ENCODE measurements at places on chromosomes 1 and 21. TPM values are rescaled to one million over a fixed set of nuclear protein-coding genes. Genes with fewer than 3 reads are reported as not detected.

DNA sequence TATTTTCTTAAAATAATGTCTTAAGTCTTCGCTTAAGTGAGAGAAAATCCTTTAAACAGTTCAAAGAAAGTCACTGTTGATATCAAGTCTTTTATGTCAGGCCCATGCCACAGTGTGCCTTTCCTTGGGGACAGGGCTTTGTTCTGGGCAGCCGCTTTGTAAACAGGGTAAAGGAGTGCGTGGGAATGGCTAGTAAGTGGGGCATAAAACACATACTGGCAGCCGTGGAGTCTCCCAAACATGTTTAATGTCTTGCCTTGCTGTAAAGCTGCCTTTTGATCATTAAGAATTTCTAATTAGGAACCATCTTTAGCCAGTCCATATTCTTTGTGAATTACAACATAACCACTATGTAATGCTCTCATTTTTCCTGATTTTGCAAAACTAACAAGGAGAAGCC is 99.7 kb downstream of the PHTF1 start:
- no peak for DNase-seq

GRCh38 chr1:182198006-182198605 is 136.6 kb upstream of the ZNF648 start:
- no peak for DNase-seq

- no peak for DNase-seq
Measured at GRCh38 chr1:89557445-89557825, 32.8 kb downstream of the LRRC8B start.

FBXO28 gene
- total RNA-seq: 32.5 TPM

- no peak for DNase-seq
Measured at GRCh38 chr21:46448108-46448507, 10.6 kb upstream of the DIP2A start.

MTARC1 gene
- total RNA-seq: 0.59 TPM

MPZ gene
- total RNA-seq: 0.89 TPM

DNA sequence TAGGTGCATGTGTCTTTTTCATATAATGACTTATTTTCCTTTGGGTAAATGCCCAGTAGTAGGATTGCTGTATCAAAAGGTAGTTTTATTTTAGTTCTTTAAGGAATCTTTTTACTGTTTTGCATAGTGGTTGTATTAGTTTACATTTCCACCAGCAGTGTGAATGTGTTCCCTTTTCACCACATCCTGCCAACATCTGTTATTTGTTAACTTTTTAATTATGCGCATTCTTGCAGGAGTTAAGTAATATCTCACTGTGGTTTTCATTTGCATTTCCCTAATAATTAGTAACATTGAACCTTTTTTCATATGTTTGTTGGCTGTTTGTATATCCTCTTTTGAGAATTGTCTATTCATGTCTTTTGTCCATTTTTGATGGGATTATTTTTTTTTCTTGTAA is 1761.9 kb downstream of the PLA2G4A start:
- DNase-seq: peak; percentile 4

- DNase-seq: peak; percentile 89
Measured at GRCh38 chr1:12615865-12616708, 1.9 kb downstream of the DHRS3 start.

GRCh38 chr1:66323958-66324625 is 209.9 kb upstream of the SGIP1 start:
- DNase-seq: peak; percentile 53

DNA sequence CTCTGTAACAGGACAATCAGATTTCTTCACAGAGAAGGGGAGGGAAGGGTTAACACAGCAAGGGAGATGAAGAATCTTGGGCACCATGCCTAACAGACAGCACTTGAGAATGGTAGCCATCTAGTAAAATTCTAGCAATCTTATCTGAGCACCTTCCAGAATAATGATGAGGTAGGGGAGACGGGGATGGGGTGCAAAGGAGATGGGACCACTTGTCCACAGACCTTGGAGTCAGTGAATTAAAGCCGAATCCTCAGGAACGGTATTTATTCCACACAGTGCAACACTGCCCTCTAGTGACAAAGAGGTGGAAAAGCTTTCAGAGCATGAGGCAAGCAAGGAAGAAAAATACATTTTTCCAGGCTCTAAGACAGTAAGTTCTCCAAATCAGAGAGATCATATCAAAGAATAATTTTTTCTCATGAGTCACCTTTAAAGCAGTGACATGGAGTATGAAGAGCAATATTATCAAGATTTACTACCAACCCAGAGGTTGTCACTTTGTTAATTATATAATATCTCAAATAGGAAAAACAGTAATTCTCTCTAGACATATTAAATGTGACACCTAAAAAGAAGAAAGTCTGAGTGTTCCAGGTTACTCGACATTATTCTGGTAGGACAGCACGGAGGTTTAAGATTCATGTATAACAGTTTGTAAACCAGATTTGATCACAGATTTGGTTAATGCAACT is 43.3 kb upstream of the LPAR3 start:
- DNase-seq: peak; percentile 74

NHLH2 gene
- not detected for total RNA-seq

EPHB2 gene
- 26.7 TPM for total RNA-seq

GRCh38 chr1:162040001-162040400 is 16.3 kb upstream of the OLFML2B start:
- DNase-seq: no peak

KRTAP11-1 gene
- not detected for total RNA-seq

DAB1 gene
- 0.47 TPM for total RNA-seq

- no peak for DNase-seq
Measured at GRCh38 chr21:41899426-41900202, 20.5 kb upstream of the PRDM15 start.

DNA sequence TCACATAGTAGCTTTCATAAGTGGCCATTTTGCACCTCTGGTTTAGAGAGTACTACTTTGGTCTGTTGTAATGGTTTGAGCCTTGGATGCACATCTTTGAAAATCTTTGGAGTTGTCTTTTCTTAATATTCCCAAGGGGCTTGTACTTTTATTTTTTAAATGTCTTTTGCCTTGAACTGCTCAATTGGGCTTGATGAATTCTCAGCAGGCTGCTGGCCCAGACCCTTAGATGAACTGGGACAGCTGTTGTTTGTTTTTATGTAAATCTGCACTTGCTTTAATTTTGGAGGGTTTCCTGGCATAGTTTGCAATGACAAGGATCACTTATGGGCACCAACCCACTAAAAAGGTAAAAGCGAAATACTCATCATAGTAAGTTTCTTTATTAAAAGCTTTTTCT is 24.9 kb downstream of the NGF start:
- DNase-seq: no peak

FCRL5 gene
- total RNA-seq: not detected

DNA sequence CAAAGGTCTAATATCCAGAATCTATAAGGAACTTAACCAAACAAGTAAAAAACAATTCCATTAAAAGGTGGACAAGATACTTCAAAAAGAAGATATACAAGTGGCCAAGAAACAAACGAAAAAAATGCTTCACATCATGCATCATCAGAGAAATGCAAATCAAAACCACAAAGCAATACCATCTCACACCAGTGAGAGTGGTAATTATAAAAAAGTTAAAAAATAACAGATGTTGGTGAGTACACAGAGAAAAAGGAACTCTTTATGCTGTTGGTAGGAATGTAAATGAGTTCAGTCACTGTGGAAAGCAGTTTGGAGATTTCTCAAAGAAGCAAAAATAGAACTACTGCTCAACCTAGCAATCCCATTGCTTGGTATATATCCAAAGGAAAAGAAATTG is 218.6 kb downstream of the SLC44A5 start:
- no peak for DNase-seq

DNA sequence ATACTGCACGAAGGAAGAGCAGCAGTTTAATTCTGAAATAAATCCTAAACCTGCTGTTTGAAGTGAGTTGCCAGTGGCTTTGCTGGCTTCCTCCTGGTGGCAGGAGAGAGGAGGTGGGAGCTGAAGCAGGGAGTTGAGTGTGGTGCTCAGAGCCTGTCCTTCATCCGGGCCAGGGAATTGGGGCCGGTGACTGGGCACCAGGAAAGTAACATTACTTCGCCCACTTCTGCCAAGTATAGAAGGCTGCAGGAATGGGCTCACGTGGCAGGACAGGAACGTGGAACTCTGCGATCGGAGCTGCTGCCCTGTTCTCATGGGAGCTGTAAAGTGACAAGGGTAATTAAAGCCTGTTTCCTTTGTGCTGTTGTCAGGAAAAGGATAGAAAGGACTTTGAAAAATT is 8.7 kb downstream of the TOR3A start:
- DNase-seq: no peak

DNA sequence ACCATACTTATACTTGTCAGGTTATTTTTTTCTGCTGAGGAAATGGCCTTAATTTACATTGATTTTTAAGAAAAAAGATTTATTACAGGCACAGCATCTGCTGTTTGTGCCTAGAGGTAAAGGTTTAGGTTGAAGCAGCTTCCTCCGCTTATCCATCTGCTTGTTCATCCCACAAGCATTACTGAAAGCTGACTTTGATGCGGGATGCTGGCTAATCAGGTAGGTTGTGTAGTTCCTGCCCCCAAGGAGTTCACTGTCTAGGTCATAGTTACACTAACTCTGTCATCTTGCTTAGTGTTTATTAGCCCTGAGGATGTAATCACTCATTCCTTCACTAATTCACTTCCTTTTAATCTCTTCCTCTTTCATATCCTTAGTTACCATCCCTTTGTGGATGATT is 377.7 kb upstream of the KAZN start:
- no peak for DNase-seq

- no peak for DNase-seq
Measured at GRCh38 chr1:119988306-119989062, 81.0 kb downstream of the NOTCH2 start.

NOS1AP gene
- 0.76 TPM for total RNA-seq

CD53 gene
- total RNA-seq: 0.30 TPM

- peak; percentile 97 for DNase-seq
Measured at GRCh38 chr1:8625981-8626898, 191.2 kb downstream of the RERE start.

- no peak for DNase-seq
Measured at GRCh38 chr1:173862769-173863223, 5.0 kb downstream of the GAS5 start.

GRCh38 chr1:175784831-175785230 is 41.4 kb upstream of the TNR start:
- no peak for DNase-seq

DNA sequence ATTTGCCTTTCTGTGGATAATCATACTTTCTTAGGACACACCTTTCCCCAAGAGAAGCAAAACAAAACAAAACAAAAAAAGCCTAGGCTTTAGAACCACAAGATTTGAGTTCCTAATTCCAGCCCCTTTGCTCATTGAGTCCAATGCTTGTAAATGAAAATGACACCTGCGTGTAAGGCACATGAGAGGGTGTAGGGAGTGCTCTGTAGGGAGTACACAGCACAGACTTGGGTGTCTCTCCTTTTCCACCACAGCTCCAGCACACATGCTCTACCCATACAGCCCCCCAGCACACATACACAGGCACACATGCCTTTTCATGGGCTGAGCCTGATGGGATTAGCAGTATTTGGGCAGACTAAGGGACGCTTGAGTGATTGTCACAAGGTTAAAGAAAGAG is 9.2 kb upstream of the NGF start:
- no peak for DNase-seq

PDZK1 gene
- 8.8 TPM for total RNA-seq

DNA sequence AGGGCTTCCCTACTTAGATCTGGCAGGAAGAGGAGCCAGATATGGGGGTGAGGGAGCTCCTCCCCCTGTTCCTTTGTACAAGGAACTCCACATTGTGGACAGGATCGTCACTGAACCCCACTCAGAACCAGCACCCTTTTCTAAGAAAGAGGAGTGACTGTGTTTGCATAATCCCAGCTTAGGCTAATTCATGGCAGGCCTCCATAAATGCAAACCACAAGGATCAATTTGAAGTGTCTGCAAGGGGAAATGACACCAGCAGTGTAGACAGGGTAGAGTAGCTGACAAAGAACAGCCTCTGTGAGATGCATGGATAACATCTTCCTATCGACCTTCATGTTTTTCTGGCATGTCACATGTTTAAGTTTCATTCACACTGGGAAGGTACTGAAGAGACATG is 11.7 kb downstream of the MX1 start:
- DNase-seq: no peak

GPR157 gene
- 2.9 TPM for total RNA-seq

- DNase-seq: peak; percentile 94
Measured at GRCh38 chr1:41418857-41419583, 57.8 kb downstream of the FOXO6 start.

GRCh38 chr1:223329664-223330415 is 34.1 kb downstream of the SUSD4 start:
- no peak for DNase-seq

- DNase-seq: no peak
Measured at GRCh38 chr21:32567626-32568025, 17.7 kb downstream of the TCP10L start.

GRCh38 chr21:29385934-29386520 is 87.3 kb downstream of the BACH1 start:
- no peak for DNase-seq

- no peak for DNase-seq
Measured at GRCh38 chr1:227899820-227900449, 47.8 kb downstream of the WNT9A start.

ERG gene
- total RNA-seq: not detected

DNA sequence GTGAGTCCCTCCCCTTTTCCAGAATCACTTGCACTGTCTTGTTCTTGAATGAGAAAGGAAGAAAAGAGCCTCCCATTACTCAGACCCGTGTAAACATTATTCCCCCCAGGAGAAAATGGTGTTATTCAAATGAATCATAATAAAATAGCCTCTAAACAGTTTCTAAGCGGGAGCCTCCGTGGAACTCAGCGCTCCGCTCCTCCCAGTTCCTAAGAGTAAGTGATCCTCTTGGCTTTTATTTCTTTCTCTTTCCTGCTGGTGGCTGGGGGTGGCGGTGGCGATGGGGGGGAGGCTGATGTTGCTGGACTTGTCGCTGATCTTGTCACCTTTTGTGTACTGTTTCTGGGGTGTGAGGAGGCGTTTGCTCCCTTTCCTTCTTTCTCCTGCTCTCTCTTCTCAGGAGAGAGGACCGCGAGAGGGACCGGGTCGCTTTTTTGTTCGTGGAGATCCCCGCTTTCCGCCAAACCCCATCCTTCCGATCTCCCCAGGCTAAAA is 781 bp downstream of the PROX1 start:
- DNase-seq: peak; percentile 29
